NCI-H1436 treated with DMSO at 0.1 percent for 48 hours (cell line): ENCODE measurements at places on chromosomes 4 and X.

GRCh38 chrX:15739886-15740285 is 1.8 kb downstream of the CA5B start:
- DNase-seq = no peak

- DNase-seq = no peak
Measured at GRCh38 chrX:107924136-107924746, 57.9 kb downstream of the TEX13B start.

DNA sequence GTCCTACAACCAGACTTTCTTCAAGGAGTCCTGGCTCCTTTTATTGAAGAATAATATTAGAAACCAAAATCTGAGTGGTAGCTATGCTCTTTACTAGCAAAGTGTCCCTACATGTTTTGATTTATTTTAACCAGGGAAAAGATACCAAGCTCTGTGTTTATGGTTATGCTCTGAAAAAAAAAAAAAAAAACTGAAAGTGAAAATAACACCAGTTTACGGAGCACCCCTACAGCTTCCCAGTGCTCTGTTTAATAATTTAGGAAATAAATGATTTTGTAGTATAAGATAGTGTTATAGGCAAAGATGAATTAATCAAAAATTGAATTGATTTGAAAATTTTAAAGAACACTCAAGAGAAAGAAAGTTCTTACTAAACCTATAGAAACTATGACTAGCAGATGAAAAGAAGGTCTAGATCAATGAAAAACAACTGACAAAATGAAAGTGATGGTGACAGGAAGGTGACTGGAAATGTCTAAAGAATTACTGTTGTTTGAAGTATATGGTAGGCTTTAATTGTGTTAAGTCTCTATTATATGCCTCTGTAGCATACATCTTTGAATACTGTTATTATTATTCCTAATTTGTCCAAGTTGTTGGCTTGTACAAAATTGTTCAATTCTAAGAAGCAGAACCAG is 1698.4 kb upstream of the PCDH10 start:
- no peak for DNase-seq

DNA sequence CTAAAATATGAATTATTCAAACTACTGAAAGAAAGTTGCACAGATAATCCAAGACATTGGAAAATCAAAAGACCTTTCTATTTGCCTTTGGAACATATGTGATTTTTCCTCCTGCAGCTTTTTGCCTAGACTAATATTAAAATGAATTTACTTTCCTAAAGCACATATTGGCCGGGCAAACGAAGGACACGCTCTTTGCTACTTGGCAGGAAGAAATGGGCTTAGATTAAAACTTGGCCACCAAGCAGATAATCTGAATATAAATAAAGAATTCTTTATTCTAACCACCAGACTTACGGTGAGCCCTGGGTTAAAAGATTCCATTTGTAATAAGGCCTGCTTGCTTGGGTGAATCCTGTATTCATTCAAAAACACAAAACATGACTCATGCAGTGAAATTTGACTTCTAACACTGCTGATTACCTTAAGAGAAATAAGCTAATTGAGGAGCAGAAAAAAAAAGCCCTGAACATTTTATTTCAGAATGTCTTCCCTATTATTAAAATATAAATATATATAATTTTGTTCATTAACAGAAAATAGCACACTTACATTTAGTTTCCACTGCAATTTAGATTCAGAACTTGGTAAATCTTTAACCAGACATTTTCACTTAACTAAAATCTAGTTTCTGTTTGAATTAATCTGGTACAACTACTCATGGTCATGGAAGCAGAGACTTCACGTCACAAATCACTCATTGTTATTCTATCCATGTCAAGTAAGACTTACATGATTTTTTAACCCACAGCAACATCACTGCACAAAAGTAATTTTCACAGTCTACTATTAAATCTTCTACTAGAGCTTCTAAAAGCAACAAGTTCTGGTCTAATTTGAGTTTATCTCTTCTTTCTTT is 116.1 kb upstream of the PLAC1 start:
- no peak for DNase-seq

- no peak for DNase-seq
Measured at GRCh38 chrX:100995469-100995868, 26.0 kb downstream of the ARL13A start.

GRCh38 chr4:42768125-42768748 is 111.3 kb upstream of the ATP8A1 start:
- DNase-seq = no peak

GRCh38 chr4:109662771-109663170 is 40.5 kb downstream of the CASP6 start:
- DNase-seq = no peak

GRCh38 chr4:150215601-150216000 is 137.4 kb downstream of the DCLK2 start:
- no peak for DNase-seq

GRCh38 chr4:94827481-94828110 is 69.8 kb downstream of the BMPR1B start:
- DNase-seq = no peak

GRCh38 chr4:78938868-78939666 is at the start of gene PAQR3:
Gene PAQR3, minus strand, starts transcription at chr4:78939438. Its CDS starts 214 bp downstream, at chr4:78939224.
- DNase-seq = peak; percentile 26

GRCh38 chr4:17709763-17710068 is 71.7 kb downstream of the FAM184B start:
- no peak for DNase-seq

DNA sequence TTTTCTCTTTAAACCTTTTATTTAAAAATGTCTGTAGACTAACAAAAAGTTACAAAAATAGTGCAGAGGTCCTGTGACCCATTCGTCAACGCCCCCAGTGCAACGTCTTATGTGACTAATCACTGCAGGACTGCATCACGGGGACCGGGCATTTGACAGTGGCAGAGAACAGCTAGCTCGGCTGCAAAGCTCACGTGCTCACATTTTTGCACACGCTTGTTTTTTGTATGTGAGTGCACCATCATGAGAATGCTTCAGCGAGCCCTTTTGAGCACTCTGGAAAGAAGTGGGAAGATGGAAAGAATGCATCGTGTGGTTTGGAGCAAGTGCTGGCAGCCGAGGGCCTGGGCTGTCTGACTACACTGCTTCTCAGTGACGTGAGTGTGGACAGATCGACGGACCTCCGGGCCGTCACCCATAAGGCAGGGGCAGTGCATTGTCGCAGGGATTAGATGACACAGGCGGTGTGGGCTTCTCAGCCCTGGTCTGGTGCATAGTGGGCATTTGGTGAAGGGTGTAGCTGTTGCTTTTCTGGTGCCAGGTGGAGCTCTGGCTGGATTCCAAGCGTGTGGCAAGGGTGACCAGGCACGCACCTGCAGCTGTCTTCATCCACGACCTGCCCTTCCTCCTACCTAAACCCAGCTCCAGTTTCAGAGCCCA is 17.7 kb downstream of the SPON2 start:
- DNase-seq = no peak

DNA sequence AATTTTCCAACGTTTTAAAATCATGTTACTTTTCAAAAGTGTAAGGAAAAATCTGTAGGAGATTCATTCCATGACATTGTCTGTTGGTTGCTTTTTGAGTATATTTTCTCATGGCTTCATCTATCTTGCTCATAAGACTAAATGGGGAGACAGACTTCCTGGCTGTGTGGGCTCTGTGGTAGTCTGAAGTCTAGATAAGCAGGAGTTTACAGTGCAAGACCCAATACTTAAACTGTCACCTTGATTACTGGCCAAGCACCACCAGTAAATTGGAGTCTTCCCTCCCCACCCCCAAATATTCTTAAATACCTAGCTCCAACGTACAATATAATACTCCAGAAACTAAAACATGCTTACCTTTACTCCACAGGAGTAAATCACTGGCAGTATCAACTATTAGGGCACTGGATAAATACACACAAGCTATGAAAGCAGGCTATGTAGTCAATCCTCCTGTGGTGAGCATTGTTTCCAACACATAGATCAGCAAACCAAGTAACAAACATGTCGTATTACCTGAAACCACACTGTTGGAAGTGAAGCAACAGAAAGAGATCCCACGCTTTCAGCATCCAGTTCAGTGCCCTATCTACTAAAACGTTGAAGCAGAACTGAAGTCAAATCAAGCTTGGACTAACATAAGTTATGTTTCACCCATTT is 6.2 kb downstream of the HNRNPD start:
- DNase-seq = no peak

GRCh38 chr4:125836597-125837195 is 521.9 kb downstream of the FAT4 start:
- no peak for DNase-seq

GRCh38 chr4:142600952-142601351 is 245.1 kb downstream of the INPP4B start:
- no peak for DNase-seq

DNA sequence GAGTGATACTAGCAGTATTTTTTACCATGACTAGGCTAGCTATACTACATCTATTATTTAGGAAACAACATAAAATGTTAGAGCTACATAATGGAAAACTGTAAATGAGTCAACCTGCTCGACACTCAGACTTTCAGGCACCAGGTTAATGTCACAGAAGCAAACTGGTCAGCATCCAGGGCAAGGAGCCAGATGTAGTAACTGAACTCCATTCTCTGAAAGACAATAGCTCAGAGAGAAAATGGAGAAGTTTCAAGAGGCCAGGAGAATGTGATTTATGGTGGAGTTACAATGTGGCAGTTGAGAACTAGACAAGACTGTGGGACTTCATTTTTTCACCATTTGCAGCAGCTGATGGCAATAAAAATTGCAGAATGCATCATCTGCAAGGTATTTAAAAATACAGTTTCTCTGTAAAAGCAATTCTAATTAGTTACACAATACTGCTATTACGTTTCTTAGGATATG is 342.7 kb upstream of the PABPC4L start:
- no peak for DNase-seq

GRCh38 chr4:137421796-137422195 is 110.5 kb downstream of the PCDH18 start:
- DNase-seq = no peak

DNA sequence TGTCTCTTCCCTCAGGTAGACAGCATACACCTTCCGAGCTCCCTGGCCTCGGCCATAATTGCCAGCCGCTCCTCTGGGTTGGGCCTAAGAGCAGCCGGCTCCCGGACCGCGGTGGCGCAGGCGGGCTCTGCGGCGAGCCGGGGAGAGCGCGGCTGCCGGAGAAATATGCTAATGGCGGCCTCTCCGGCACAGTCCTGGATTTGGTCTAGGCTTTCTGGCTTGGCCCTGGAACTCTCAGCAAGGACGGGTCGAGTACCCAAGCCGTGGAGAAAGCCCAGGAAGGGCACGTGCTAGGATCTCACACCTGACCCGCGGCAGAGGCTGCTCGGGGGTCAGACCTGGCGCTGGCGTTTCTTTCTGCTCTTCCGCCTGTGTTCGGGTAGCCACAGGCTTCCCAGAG is 18.6 kb upstream of the ZIC3 start:
- DNase-seq = no peak

GRCh38 chr4:94363136-94363655 is 20.6 kb upstream of the HPGDS start:
- no peak for DNase-seq

DNA sequence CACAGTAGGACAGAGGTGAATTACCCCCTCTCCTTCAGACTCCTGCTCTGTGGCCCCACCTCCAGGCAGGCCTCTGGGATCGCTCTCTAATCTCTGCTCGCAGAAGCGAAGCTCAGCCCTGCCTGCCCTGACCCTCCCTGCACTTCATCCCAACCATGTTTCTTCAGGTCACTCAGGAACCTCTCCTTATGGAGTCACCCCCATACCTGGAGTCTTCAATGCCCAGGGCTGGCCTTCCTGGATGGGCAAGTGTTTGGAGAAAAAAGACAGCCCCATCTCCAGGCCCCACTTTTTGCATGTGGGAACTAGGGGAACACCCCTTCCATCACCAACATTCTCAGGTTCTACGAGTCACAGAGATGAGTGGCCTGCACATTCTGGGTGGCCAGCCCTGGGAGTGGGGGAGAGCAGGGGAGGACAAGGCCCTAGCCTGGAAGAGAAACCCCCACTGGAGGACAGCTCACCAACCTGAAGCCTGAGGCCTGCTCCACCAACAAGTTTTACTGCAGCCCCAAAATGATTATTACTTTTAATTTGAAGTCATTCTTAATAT is 90.8 kb downstream of the PPP2R2C start:
- no peak for DNase-seq

DNA sequence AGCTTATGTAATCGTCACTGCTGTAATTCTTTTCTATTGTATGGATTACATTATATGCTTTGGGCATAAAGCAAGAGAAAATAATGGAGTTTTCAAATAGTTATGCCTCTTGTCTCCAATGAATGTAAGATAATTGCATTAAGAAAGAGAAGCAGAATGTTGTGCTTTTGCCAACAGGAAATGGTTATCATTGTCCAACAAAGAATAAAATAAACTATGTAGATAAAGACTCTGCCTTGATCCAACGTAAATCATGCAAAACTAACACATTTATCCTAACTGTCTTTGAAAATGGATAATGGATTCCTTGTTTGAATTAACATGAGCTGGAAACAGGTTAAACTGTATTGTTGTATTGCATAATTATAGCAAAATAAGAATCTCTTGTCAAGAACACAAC is 1709.0 kb downstream of the PCDH7 start:
- DNase-seq = no peak

DNA sequence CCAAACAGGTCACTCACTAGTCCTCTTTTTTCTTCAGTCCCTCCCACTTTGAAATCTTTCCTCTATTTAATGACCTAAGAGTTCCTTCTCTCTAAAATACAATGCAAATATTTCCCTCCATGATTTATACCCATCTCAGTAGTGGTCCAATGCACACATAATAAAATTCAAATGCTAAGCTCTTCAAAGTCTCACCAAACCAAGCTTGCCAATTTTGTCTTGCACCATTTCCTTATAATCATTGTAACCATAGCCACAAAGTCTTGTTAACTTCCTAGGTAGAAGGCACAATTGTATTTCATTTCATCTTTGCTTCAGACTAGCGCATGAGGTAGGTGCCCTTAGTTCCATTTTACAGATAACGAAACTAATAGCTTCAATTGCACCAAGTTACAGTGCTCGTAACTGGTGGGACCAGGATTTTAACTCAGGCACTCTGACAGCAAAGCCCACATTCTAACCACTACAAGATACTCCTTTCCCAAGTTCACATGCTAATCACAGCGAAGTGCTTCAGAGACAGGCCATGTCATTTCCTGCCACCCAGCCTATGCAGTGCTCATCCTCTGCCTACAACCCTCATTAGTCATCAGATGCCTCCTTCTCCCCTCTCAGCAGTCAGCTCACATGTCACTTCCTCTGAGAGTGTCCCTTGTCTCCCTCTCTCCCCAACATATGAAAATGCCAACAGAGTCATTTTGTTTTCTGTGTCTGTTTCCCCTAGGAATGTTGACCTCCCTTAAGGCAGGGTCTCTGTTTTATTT is 66.9 kb upstream of the PPARGC1A start:
- no peak for DNase-seq

DNA sequence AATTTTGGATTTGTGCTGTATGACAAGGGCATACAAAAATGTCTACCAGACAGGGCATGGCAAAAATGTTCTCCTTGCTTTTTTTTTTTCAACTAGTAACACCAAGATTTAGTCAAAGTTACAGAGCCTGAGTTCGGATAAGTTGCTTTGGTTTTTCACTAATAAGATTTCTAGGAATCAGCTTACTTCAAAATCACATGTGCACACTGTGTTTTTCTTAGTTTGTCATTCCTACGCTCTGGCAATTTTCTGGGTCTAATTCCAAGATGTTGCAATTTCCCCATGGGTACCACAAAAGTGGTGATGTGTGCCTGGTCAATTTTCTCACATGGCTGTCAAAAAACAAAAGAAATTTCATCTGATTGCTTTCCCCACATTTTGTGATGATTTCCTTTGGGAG is 6.3 kb downstream of the C1QTNF7 start:
- no peak for DNase-seq
